CD4-positive, alpha-beta T cell treated with Interleukin-4 for 4 hours (primary cell): ENCODE measurements at places on chromosomes 12 and 14.

GRCh38 chr12:123794027-123794426 is 31.9 kb downstream of the DNAH10 start:
- DNase-seq = no peak

- DNase-seq = no peak
Observed at GRCh38 chr12:121748571-121749265, 36.2 kb downstream of the TMEM120B start.

DNA sequence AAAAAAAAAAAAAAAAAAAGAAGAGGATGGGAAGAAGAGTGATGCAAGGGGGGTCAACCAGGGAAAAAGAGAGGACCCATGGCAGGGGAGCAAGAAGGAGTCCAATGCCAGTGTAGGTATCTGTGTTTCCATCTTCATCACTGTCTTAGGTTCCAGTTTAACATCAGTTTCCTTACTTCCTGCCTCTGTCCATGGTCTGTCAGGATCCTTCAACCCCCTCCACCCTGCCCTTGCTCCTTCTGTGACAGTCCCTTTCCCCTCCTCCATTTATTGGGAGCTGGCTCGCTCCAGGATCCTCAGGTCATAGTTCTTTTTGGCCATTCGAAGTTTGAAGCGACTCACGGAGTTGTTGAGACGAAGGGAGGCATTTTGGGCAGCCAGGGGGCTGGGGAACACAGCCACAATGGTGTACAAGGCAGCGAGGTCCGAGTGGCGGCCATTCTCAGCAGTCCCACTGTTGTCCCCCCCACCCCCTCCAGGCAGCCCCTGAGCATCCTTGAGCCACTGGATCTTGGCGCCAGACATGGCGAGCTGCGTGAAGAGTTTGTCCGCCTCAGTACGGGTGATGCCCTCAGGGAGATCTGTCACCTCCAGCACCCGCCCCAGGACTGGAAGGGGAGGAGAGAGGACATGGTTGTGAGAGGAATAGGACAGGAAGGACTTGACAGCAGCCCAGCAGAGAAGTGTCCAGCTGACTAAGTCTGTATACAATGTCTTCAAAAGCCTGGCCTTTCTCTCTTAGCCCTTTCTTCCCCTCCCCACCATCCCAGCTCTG is 3.7 kb upstream of the STAC3 start:
- DNase-seq = no peak

- DNase-seq = no peak
Observed at GRCh38 chr12:68043435-68043834, 54.2 kb downstream of the IFNG-AS1 start.

GRCh38 chr14:55881577-55882241 is 236.5 kb upstream of the PELI2 start:
- DNase-seq = no peak

GRCh38 chr14:51294951-51295525 is 55.0 kb downstream of the TMX1 start:
- no peak for DNase-seq

DNA sequence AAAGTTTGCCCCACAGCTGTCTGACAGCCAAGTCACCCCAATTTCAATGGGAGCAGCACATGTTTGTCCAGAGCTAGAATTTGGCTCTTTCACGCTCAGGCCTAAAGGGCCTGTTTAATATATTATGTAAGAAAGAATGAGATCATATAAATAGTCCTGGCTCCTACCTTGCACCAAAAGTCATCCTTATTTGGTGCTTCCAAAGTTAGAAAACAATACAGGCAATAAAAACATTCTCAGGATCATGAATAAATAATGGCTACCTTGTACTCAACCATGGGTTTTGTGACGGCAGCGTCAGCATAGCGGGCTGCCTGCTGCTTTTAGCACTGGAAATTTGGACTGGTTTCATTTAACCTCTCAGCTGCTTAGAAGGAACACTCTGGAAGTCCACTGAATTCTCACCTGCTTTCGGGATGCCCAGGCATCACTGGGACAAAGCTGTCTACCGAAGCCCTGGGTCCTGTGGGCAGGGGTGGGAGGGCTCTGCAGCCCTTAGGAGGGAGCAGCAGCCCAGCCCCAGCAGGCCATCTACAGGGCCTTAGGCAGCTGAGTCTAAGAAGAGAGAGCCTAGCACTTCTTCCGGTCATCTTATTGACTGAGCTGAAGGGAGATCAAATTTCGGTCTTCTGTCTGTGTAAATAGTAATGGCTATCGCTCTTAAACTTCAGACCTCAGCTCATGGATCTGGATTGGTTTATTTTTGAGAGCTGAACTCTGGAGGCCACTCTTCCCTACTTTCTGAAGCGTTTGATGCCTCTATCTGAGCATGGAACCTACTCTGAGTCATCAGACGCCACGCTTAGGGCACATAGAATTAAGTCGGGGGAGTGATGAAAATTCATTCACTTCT is 106.5 kb downstream of the SAMD4A start:
- no peak for DNase-seq

GRCh38 chr14:32202491-32202997 is 525 bp downstream of the RNU6-8 start:
- peak; percentile 0 for DNase-seq

DNA sequence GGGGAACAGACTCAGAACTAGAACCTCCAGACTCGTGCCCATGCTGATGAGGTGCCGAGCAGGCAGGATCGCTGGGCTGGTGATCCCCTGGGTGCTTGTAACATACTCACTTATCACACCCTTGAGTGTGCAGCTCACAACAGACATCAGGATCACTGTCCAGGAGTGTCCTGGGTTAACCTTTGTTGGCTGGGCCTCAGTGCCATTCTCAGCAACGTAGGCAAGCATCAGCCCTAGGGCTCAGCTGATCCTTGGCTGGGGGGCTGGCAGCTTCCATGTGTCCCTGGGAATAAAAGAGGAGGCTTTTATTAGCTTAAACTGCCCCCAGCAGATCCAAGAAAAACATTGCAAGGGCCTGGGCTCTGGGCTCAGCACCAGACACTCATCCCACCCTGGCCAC is 1.6 kb downstream of the TMEM229B start:
- DNase-seq = no peak

GRCh38 chr12:110704750-110705149 is 15.8 kb upstream of the HVCN1 start:
- DNase-seq = no peak

- DNase-seq = no peak
Observed at GRCh38 chr14:54488318-54488645, 498 bp downstream of the GMFB start.

DNA sequence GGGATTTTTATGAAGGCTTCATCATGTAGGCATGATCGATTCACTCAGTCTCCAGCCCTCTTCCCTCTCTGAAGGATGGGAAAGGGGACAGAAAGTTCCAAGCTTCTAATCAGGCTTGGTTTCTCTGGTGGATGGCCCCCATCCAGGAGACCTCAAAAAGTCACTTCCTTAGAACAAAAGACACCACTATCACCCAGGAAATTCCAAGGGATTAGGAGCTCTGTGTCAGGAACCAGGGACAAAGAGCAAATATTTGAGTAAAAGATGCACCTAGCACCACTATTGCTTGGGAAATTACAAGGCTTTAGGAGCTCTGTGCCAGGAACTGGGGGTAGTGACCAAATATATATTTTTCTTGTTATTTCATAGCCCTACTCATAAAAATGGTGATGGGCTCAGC is 33.6 kb upstream of the TMX1 start:
- no peak for DNase-seq

GRCh38 chr14:69190191-69190590 is 1.1 kb upstream of the EXD2 start:
- no peak for DNase-seq

- DNase-seq = no peak
Observed at GRCh38 chr14:105023144-105023543, 2.3 kb upstream of the CDCA4 start.

- DNase-seq = no peak
Observed at GRCh38 chr12:104588921-104589590, 132.3 kb downstream of the CHST11 start.

DNA sequence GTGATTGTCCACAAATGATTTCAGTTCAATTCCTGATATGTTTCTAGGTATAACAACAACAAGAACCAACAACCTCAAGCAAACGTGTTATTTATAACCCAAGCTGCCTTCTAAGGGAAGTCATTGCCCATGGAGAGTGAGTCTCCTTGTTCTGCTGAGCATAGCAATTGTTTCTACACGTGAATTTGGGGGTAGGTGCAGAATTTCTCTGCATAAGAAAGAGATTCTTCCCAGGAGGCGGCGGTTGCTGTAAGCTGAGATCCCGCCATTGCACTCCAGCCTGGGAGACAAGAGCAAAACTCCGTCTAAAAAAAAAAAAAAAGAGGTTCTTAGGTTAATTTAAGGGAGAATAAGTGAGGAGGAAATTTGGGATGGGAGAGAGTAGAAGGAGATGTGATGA is 226.5 kb upstream of the PELI2 start:
- no peak for DNase-seq

DNA sequence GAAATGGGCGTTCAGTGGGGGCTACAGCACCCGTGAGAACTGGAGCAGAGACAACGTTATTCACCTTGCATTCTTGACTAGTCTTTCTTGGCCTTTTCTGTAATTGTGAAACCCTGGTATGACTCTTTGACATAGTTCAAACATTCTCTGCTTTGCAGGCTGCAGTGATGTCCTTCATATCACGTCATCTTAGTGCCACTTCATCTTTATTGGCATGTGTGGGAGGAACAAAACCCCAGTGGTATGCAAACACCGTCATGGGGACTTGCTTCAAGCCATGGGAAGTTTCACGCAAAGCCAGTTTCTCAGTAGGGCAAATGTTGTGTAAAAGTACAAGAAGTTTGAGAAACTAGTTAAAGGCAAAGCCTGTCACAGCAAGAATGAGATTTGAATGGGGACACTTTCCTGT is 20.2 kb upstream of the DUSP16 start:
- no peak for DNase-seq

DNA sequence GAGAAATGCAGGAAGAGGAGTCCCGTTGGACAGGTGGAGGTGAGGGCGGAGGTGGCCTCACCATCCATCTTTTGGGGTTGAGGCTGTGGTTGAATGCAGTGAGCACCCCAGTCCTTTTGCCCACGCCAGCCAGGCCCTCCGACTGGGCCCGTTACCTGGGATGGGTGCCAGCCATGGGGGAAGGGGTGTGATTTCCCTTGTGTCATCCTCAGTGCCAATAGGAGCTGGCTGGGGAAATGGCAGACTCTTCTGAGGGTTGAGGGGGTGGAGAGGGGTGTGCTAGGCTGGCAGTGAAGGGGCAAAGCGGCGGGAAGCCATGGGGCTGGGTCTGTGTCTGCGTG is 9.6 kb downstream of the KCNH3 start:
- no peak for DNase-seq

DNA sequence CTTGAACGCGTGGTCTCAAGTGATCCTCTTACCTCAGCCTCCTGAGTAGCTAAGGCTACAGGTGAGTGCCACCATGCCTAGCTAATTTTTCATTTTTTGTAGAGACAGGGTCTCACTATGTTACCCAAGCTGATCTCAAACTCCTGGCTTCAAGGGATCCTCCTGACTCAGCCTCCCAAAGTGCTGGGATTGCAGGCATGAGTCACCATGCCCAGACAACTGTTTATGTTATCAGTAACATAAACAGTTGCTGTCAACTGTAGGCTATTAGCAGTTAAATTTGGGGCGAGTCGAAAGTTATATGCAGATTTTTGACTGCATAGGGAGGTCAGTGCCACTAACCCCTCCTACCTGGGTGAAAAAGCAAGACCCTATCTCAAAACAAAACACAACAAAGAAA is 26.2 kb upstream of the LRRK2 start:
- DNase-seq = no peak

DNA sequence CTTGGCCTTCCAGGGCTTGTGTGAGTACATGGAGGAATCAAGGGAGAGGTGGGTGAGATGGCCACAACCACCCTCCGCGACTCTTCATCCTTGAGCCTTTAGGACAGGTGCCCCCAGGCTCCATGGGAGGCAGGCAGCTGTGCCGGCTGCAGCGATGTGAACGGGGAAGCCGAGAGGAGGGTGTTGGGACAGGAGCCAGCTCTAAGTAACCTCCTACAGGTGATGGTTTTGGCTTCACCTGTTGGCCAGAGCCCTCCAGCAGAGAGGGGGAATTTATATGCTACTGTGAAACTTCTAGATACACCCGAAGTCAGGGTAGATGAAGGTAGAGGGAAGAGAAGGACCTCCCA is 132.2 kb upstream of the HIF1A start:
- DNase-seq = no peak
